GM23338 (cell line): ENCODE measurements at places on chromosomes 1 and 21. TPM values are rescaled to one million over a fixed set of nuclear protein-coding genes. Genes with fewer than 3 reads are reported as not detected.
A peak's percentile ranks its signal among the peaks of the same experiment; 100 is the strongest.

DNA sequence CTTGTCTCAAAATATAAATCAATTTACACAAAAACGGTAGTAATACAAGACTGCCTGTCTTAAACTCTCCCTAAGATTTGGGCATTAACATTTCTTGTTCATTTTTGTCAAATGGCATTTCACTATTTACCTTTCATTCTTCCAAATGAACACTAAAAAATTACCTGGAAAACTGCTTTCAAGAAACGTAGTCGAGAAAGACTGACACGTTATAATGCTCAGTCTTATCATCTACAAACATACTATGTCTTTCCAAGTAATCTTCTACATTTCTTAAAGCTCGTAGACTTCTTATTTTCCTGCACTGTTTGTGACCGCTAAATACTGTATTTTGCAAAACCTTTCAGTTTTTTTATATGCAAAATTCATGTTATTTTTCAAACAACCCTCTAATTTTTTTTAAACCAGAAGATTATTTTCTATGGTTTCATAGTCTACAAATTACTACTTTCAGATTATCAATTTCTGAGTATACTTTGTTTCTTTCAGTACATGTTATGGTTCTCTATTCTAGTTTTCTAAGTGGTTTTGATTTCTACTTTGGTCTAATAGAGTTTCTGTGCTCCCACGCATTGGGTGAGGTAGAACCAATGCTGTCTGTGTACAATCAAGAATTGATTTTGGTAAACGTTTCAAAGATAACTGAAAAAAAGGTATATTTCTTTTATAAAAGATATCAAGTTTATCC lies 336.4 kb downstream of the SMYD3 start:
- no peak for DNase-seq

- no peak for DNase-seq
These were observed 360.3 kb downstream of the TGFB2 start for GRCh38 chr1:218705391-218705790.

- DNase-seq, result no peak
These were observed 84.8 kb downstream of the NEK7 start for GRCh38 chr1:198241553-198241952.

DNA sequence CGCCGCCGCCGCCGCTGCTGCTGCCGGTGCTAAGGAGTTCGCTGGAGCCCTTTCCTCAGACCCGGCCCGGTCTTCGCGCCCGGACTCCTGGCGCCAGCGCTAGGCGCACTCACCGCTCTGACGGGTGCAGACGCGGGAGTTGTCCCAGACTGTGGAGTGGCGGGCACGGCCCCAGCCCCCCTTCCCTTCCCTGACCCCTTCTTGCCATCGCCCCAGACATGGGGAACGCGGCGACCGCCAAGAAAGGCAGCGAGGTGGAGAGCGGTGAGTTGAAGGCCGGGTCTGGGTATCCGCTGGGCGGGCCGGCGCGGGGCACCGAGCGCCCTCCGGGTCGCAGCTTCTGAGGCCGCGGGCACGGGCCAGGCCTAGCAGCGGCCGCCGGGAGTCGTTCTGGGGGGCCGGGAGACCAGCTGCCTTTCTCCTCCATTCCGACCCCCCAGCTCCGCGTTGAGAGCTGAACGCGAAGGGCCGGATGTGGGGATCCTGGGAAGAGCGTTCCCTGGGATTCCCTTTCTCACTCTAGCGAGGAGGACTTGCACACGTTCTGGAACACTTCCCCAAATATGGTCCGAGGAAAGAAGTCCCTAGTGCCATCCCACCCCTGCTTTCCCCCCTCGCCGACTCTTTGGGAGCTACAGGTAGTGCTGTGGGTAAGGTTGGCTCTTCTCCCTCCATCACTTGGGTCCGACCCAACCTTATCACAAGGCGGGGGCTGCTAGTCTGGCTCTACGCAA lies 65.8 kb upstream of the PRKACB start:
- peak; percentile 45 for DNase-seq

GRCh38 chr1:37325010-37325409 lies 149.4 kb upstream of the ZC3H12A start:
- DNase-seq, result no peak

- DNase-seq, result no peak
These were observed 22.0 kb downstream of the CNST start for GRCh38 chr1:246588159-246588721.

DNA sequence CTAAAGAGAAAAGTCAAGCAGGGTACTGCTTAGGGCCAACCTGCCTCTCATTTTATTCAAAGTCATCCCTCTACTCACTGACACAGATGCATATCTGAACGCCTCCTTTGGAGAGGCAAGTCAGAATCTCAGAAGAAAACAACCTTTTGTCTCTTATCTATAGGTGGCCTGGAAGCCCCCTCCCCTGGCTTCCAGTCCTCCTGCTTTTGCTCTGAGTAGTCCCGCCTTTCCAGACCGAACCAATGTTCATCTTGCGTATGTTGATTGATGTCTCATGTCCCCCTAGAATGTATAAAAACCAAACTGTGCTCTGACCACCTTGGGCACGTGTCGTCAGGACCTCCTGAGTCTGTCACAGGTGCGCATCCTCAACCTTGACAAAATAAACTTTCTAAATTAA lies 81.8 kb downstream of the WDR4 start:
- no peak for DNase-seq

DNA sequence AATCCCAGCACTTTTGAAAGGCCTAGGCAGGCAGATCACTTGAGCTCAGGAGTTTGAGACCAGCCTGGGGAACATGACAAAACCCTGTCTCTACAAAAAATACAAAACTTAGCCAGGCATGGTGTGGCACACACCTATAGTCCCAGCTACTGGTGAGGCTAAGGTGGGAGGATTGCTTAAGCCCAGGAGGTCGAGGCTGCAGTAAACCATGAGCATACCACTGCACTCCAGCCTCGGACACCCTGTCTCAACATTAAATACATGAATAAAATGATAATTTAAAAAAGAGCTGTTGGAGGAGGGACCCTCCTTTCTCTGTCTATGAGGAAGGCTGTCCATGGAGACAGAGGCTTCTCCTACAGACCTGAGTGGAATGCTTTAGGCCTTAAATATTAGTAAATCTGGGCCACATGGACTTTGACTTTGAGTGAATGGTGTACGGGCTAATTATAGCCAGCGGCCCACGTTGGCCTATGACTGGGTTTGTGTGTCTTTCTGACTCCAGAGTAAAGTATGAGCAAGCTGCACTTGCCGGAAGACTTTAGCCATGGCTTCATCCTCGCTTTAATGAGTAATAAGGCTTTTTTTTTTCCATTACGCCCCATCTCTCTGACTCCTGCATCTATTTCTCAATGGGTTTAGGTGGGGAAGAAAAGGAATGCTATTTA lies 21.3 kb downstream of the RAB3B start:
- no peak for DNase-seq

DNA sequence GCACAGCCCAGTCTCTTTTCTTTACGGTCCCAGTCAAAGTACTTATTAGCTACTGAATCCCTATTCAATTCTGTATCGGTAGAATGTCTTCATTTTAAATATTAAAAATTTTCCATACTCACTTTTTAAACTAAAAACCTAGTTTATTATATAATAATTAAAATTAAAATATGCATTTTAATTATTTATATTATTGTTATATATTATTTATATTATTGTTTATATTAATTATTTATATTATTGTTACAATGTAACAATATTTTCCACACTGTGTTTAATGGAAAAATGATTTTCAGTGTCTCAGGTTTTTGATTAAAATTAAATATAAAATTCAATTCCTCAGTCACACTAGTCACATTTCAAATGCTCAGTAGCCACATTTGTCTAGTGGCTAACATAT lies 18.2 kb upstream of the PPP2R5A start:
- no peak for DNase-seq

GRCh38 chr21:45629046-45629981 lies 14.2 kb upstream of the PCBP3 start:
- no peak for DNase-seq

DNA sequence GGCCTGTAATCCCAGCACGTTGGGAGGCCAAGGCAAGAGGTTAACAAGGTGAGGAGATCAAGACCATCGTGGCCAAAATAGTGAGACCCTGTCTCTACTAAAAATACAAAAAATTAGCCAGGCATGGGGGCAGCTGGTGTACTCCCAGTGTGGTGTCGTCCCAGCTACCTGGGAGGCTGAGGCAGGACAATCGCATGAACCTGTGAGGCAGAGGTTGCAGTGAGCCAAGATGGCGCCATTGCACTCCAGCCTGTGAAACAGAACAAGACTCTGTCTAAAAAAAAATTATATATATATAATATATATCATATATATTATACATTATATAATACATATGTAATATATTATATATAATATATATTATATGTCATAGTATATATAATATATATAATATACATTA lies 249.2 kb upstream of the TPTE start:
- no peak for DNase-seq

DNA sequence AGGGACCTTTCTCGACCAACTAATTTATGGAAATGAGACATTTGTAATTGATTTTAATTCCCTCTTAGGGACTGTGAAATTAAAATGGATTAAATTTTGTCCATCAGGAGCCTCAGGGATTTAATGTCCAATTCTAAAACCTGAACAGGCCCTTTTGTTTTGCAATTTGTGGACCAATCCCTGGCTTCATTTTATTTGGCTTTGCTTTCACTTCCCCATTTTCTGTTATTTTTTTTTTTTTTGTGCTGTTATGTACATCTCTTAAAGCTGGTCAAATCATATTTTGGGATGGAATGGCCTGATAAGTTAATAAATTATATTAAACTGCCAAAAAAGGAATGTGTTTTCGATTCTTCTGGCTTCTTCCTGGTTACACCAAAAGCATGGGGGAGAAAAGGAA lies 28.9 kb downstream of the ZSCAN20 start:
- no peak for DNase-seq

DNA sequence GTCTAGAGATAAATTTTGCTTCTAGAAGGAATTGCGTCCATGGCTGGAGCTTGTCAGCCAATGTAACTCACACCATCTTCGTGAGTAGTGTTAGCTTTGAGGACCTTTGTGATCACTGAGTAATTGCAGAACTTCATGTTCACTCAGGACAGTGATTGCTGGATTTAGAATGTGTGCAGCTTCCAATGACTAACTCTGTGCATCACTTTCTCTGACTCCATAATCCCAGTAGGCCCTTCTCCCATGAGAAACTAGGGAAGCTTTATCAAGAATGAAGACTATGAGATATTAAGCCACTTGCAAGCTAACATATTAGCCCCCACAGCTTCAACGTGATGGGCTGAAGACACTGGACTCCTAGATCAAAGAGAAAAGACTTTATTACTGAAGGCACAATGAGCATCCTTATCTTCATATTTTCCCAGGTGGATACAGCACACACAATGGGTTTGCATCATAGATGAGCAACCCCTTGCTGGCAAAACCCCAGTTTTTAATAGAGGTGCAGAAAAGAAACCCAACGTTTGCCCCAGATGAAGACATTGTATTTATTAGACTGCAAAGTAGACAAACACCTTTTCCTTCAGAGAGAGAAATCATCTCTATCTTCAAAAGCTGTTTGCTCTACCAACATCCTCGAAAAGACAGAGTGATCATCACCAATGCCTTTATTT lies 561.0 kb downstream of the LTN1 start:
- DNase-seq, result no peak

DNA sequence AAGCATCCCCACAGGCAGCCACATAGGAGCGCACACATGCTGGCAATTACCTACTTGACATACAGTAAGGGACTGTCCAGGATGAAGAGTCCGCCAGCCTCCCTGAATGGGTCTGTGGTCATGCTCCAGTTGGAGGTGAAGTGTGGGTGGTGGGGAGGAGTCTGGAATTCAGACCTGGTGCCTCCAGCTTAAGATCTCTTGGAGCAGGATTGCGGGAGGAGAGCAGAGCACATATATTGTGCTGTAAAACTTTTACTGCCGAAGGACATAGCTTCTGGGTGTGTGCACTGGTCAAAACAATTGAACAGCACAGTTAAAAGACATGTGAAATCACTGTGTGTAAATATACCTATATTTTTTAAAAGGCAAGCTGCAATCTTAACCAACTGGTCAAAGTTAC lies 17.9 kb downstream of the STK40 start:
- no peak for DNase-seq

DNA sequence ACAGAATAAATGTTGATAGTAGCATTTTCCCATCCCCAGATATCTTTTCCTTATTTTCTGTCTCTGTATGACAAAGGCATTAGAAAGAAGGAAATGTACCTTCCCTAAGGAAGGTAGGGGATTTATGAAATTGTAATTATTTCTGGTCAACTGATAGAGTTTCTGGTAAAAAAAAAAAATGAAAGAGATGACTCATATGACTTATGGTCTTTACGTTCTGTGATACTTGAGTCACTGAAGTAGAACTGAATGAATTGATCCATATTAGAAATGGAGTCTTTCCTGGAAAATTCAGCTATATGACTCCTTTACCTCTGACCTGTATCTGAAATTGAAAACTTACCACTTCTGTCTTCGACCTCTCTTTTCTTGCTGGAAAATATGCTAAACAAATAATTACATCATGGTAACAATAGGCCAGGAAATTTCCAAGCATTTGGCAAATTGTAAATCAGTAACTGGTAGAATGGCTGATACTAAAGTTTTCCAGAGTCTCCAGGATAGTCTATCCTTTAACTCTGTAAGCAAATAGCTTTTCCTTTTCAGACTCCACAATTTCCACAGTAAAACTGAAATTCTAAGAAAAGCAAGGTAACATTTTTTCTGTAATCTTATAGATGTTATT lies 364.3 kb upstream of the PTBP2 start:
- DNase-seq, result no peak

Gene NEGR1
- 0.93 and 0.94 TPM in 2 replicates for total RNA-seq

Gene BSND
- 0.47 and 1.4 TPM in 2 replicates for total RNA-seq

Gene TARBP1
- total RNA-seq, result 18.8 and 44.8 TPM in 2 replicates

Gene ZNF683
- total RNA-seq, result not detected in 2 replicates
